NCI-H460 (cell line): ENCODE measurements at places on chromosomes 3 and 15.

DNA sequence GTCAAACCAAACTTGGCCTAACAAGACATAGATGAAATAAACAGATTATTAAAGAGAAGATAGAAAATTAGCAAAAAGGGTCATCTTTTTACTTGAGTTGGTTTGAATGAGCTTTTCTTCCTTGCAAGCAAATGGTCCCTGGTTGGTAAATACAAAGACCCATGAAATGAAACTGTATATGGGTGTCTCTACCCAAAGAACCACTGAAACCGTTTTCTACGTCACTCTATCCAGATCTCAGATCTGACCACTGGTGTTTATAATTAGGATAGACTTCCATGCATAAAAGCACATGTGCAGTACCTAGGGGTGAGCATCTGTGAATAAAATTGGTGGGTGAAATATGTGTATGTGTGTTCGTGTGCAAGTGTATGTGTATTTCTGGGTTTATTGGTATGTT, 73.2 kb downstream of the CLDN11 start:
- no peak for DNase-seq

- DNase-seq: no peak
These were observed 42.2 kb downstream of the CD200 start for GRCh38 chr3:112375117-112375516.

DNA sequence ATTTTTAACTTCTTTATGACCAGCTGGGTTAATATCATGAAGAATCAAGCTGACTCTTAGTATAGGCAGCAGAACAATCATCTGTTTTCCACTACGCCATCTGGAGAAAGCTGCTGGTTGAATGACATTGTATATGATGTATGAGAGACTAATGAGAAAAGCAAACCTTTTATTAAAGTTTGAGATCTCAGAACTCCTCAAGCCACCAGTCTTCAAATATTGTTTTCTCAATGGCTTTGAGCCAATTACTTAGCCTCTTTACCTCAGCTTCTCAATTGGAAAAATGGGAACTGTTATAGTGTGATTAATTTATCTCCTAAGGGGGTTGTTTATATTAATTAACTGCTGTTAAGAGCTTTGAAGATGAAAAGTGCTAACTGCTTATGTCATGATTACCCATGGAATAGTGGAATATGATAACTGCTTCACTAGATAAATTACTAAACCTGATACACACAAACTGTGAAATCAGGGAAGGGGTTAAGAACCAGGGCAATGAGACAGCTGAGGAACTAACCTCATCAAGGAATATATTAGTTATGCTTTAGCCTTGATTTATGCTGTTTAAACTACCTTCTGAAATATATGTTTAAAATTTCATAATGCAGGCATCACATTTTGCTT, 330.1 kb downstream of the SOX2 start:
- no peak for DNase-seq

DNA sequence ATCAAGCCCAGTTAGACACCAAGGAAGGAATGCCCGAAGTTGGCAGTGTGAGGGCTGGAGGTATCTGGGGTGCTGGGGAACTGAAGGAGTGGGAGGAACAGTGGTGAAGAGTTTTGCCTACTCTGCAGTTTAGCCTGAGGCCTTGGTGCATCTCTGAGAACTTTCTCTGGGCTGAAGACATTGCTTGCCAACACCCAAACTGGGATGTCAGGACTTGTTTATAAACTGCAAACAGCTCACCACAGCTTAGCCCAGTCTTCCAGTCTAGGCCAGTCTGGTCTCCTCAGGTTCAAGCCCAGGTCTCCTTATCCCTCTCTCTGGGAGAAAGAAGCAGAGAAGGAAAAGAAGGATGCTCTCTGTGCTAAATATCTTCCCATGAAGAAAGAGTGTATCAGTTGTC, 68.0 kb upstream of the BOC start:
- DNase-seq: no peak

GRCh38 chr3:1439395-1439794, 346.6 kb downstream of the CNTN6 start:
- DNase-seq: no peak

DNA sequence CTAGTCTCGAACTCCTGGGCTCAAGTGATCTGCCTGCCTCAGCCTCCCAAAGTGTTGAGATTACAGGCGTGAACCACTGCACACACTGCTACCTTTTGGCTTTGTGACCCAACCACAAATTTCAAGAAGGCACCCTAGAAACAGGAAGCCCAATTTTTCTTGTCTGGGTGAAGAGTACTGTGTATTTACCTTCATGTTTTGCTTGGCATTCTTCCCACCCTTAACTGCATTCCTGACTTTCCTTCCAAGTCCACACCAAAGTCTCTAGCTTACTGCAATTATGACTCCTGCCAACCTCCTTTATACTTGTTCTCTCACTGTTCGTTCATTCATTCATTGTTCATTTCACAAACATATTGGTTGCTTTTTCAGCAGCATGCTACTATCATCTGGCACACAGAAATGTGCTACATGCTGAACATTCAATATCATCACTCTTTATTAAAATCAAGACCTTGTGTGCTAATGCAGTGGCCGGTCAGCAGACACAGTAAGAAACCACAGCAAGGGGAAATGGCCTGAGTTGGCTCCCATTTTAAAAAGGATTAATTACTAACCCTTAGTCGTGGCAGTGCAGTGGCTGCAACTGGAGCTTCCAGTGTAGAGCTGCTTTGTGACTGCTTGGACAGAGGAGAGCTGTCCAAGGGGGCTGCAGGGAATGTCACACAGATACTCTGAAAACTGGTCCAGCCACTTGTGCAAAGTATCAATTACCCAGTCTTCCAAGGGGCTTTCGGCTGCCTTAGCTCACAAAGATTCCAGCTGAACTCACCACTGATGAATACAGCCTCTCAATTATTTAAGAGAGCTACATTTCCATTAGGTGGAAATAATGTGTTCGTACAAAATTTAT, 94.0 kb downstream of the ETFA start:
- peak; percentile 16 for DNase-seq

DNA sequence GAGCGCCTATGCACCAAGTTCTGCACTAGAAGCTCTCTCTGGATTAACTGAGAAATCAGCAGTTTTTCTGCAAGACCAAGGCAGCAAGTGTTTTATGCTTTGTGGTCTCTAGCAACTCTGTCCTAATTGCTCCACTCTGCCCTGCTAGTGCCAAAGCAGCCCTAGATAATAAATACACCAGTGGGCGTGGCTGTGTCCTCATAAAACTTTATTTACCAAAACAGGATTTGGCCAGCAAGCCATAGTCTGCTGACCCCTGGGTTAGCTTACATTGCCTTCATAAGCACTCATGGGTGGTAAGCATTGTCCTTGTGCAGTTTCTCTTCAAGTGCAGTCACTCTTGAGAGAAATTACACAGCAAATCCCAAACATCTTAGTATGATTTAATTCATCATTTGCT, 30.7 kb upstream of the SLC24A5 start:
- DNase-seq: no peak

DNA sequence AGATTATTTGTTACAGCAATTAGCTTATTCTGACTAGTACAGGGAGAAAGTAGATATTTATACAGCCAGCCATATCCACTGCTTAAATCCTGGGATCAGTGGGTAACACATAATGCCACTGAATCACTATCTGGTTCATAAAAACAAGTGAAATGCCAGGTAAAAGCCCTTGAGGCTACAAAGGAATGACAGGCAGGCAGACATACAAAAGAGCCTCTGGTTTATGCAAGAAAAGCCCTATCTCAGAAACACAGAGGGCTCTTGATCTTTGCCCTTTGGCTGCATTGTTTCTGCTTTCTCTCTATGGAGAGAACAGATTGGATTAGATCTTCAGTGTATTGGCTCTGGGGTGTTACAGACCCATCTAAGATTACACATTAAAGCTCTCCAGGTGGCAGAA, 115.4 kb upstream of the GADL1 start:
- no peak for DNase-seq

GRCh38 chr15:93164409-93164808, 75.4 kb upstream of the RGMA start:
- DNase-seq: no peak

GRCh38 chr3:127233371-127233770, 40.4 kb downstream of the PRR23E start:
- DNase-seq: no peak

DNA sequence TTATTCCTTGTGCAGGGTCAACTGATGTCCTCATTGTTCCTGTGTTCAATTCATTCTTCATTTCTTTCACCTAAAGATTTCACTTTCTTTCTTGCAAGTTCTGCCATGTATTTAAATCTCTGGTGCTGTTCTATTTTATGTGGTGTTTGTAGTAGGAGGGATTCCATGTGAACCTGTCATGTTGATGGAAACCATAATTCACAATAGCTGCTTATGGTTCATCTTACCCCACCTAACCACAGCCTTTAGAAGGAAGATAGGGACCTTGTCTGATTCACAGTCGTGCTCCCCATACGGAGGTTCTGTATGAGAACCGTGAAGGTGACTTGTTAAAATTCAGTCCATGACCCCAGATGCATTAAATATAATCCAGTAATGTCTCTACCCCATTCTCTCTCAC, 21.9 kb downstream of the SLCO2A1 start:
- DNase-seq: no peak

- DNase-seq: no peak
These were observed 14.5 kb upstream of the FAN1 start for GRCh38 chr15:30889196-30889595.

GRCh38 chr3:71796290-71796689, 11.3 kb upstream of the PROK2 start:
- no peak for DNase-seq

DNA sequence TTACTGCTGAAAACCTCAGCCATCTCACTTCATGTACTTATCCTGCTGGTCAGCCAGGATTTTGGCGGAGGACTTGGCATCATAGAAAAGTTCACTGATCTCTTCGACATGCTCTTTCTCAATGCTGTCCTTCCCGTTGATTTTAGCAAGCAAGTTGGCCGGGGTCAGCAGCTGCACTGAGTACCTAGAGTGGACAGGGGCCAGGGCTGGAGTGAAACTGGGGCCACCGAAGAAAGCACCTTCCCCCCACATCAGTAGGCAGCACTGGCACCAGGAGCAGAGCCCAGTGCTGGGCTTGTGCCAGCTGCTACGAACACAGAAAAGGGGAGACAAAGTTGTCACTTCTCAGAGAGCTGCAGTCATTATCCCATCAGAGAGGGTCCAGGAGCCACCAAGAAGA, 29.0 kb downstream of the SEC61A1 start:
- no peak for DNase-seq
